Caki2 (cell line): ENCODE measurements at places on chromosomes 1 and 21. TPM values are rescaled to one million over a fixed set of nuclear protein-coding genes. Genes with fewer than 3 reads are reported as not detected.

GRCh38 chr1:52665006-52665941 lies 32.3 kb downstream of the SHISAL2A start:
- DNase-seq = no peak

DNA sequence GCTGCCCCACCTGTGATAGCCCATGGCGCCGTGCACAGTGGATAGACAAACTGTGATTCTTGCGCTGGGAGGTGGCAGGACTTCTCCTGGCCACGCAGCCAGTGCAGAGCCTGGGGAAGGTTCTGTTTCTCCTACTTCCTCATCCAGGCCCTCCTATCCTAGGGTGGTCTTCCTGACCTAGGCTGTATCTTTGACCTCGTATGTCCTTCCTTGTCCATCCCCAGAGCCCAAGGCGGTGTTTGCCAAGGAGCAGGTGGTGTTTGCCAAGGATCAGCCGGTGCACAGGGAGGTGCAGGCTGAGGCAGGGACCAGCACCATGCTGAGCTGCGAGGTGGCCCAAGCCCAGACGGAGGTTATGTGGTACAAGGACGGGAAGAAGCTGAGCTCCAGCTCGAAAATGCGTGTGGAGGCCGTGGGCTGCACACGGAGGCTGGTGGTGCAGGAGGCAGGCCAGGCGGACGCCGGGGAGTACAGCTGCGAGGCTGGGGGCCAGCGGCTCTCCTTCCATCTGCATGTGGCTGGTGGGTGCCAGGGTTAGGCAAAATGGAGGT lies 63.9 kb downstream of the OBSCN start:
- no peak for DNase-seq

GRCh38 chr21:29245104-29245643 lies 53.5 kb upstream of the BACH1 start:
- DNase-seq = no peak

- DNase-seq = no peak
Observed at GRCh38 chr1:113783254-113784103, 24.2 kb upstream of the PHTF1 start.

- DNase-seq = no peak
Observed at GRCh38 chr1:211484755-211485479, 7.0 kb downstream of the RD3 start.

DNA sequence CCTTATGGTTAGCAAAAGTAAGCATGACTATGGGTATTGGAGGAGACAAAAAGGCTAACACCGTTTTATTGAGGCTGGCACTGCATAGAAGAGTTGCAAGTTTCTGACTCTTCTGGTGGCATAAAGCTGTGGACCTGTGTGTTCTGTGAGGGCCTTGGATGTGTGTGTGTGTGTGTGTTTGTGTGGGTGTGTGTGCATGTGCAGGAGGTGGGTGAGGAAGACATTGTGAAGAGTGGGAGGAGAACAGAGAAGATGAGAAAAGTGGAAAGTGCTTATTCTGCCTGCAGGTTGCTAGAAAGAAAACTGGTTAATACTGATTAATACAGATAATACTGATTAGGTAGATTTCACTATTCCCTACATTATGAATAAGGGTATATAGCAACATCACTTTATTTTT lies 12.6 kb downstream of the SLC22A15 start:
- no peak for DNase-seq

DNA sequence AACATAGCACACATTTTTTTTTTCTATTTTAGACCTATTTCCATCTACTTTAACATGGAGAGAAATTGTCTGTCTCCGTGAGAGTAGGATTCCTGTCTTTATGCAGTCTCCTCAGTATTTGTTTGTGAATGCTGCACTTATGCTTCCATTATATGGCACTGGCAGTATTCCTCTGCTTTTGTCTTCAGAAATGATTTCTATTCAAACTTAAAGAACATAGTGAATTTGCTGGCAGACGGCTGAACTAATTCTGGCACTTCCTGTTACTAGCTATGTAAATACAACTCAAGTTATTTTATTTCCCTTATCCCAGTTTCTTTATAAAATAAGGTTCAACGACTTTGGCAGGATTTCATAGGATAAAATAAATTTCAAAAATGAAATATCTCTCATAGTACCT lies 45.3 kb downstream of the KCTD3 start:
- DNase-seq = no peak

Gene SV2A
- 0.09 TPM in 1 of 2 replicates, not detected in the other for total RNA-seq

Gene OR2L8
- total RNA-seq = not detected in 2 replicates

Gene OXCT2
- 1.1 and 4.3 TPM in 2 replicates for total RNA-seq

Gene FCRLA
- total RNA-seq = not detected in 2 replicates

Gene NUAK2
- 8.3 and 11.9 TPM in 2 replicates for total RNA-seq

Gene TCHHL1
- total RNA-seq = not detected in 2 replicates
